ENCODE measurements at places on chromosomes 2 and 18.

DNA sequence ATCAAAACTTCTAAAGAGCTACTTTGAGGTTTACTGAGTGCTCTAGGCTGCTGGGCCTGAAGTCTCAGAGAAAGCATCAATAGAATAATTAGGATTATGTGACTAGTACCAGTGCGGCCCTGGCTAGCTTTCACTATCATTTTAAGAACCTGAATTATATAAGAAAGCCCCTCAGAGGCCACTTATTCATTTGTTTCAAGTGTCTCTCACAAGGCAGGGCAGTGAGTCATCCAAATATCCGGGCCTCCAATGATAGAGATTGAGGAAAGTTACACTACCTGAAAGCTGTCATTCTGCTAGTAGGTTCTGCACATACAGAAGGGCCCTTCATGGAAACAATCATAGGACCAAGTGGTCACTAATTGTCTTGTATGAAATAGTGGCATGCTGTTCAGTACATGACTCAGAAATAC, 193.1 kb downstream of the L3MBTL4 start:
- DNase-seq, result no peak

GRCh38 chr2:178108176-178108575, 4.1 kb upstream of the RBM45 start:
- no peak for DNase-seq

- no peak for DNase-seq
Observed at GRCh38 chr2:74198023-74198460, 373 bp upstream of the MTHFD2 start.

DNA sequence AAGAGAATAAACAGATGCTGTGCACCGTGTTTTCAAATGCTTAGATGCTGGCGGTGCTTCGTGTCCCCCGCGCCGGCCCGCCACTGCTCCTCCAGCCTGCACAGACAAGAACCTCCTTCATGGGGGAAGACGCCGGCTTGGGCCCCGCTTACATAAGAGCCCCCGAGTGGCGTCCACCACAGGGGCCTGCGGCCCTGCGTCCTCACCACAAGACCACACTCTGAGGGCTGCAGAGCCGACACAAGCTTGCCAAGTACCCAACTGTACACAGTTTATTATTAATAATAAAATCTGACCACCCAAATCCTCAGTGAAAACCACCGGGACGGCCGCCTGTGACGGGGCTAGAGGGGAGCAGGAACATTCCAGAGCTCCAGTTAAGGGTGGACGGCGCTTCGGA, 232.2 kb downstream of the HDAC4 start:
- DNase-seq, result no peak

DNA sequence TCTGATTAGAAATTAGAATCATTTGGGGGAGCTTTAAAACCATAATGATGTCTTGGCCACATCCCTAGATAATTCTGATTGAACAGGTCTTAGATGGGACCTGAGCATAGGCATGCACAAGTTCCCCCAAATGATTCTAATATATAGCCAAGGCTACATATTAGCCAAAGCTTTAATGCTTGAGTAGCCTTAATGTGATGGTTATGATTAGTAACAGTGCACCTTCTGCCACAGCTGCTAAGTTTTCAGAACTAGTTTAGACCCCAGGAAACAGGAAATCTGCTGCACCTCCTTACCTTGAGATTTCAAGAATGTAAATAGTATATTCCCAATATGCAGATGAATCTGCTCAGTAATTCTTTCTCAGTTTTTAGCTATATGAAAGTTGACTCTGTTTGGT, 119.8 kb downstream of the PTPN4 start:
- DNase-seq, result no peak

DNA sequence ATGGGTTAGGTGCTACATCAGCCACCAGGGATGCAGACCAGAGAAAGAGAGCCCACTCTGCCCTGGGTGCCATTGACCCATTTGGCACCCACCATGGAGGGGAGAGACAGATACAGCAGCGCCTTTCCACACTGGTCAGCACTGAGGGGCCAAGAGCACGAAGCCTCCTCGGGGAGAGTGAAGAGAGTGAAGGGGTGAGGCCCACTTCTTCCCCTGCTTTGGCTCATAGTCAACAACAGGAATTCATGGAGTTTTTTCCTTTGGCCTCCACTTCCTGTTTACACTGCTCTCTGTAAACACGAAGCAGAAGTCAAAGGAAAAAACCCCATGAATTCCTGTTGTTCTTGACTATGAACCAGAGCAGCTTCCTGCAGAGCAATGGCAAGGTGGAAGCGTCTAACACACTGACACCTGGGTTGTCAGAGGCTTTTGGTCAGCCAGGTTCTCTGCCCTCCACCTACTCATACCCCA, 80.0 kb downstream of the CCDC93 start:
- no peak for DNase-seq

GRCh38 chr2:223306371-223306770, 254.4 kb downstream of the KCNE4 start:
- peak; percentile 4 for DNase-seq

GRCh38 chr2:43005245-43005974, 213.0 kb upstream of the HAAO start:
- no peak for DNase-seq

- no peak for DNase-seq
Observed at GRCh38 chr2:55961318-55961911, 37.8 kb upstream of the EFEMP1 start.

DNA sequence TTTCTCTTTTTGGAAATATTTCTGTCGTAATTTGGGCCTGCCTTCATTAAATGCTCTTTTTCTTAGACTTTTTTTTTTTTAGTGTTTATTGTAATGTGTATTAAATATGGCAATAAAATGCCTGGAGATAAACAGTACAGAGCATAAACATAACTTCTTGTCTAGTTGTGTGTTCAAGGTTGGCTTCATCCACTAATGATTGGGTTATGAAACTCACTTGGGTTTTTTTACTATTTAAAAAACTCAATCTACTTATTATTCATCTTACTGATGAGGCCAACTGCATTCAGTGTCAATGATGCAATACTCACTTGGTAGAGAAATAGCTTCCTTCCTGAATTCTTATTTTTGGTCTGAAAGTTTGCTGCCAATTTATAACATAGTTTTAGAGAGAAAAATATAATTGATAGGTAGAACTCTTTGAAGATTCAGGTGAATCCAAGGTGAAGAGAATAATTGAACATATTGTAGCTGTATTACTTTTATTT, 144.2 kb upstream of the NABP1 start:
- no peak for DNase-seq

- no peak for DNase-seq
Observed at GRCh38 chr2:68044099-68044498, 18.7 kb downstream of the C1D start.

DNA sequence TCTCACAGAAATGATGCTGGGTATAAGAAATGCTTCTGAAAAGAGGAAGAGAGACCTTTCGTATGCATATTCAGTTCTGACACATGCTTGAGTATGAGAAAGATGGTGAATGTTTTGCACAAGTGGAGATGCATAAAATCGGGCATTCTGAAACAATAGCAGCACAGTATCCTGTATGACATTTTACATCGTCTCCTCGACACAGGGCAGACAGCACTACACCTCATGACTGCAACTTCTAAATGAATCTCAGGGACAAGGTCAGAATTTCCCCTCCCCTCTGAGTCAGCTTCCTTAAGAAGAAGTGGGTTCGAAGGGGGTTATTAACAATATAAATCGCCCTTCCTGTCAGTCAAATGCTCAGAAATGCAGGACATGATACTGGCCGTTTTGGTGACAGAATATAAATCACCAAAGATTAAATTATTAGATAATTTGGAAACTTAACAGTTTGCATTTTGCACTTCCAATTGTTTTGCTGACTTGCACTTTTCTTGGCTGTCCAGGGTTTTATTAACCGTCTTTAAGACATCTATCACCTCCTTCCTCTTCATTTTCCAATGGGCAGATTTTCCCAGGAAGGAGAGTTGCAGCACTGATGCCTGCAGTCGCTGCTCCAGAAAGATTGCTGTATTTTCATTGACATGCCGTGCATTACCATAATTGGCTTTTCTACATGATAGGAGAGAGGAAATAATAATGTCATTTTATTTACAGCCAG, 57.2 kb downstream of the TSHZ1 start:
- DNase-seq, result no peak

- DNase-seq, result no peak
Observed at GRCh38 chr2:201984800-201985525, 48.7 kb upstream of the FZD7 start.

- DNase-seq, result no peak
Observed at GRCh38 chr2:188627471-188627870, 335.8 kb downstream of the GULP1 start.

GRCh38 chr2:164711766-164712138, 90.5 kb upstream of the GRB14 start:
- DNase-seq, result peak; percentile 96

DNA sequence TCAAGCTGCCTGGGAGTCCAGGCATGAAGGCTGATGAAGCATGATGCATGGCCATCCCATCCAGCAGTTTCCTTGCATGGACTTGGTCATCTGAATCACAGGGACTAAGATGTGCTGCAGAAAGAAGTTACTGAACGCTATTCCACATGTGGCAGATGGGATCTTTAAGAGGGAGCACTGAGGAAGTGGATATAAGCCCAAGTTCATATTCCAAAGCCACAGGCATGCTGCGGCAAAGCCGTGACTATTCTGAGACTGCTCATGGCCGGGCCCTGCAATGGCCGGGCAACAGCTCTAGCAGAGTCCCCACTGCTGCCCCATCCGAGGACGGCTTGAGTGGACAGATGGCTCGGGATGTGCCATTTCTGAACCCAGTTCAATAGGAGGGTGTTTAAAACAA, 61.5 kb downstream of the STPG4 start:
- no peak for DNase-seq

- DNase-seq, result no peak
Observed at GRCh38 chr18:9737006-9737405, 28.9 kb downstream of the RAB31 start.

- DNase-seq, result no peak
Observed at GRCh38 chr2:215454519-215455246, 18.8 kb upstream of the FN1 start.

GRCh38 chr18:22999647-23000046, 66.5 kb downstream of the RBBP8 start:
- no peak for DNase-seq

- no peak for DNase-seq
Observed at GRCh38 chr18:11872479-11873136, 21.4 kb downstream of the CHMP1B start.

DNA sequence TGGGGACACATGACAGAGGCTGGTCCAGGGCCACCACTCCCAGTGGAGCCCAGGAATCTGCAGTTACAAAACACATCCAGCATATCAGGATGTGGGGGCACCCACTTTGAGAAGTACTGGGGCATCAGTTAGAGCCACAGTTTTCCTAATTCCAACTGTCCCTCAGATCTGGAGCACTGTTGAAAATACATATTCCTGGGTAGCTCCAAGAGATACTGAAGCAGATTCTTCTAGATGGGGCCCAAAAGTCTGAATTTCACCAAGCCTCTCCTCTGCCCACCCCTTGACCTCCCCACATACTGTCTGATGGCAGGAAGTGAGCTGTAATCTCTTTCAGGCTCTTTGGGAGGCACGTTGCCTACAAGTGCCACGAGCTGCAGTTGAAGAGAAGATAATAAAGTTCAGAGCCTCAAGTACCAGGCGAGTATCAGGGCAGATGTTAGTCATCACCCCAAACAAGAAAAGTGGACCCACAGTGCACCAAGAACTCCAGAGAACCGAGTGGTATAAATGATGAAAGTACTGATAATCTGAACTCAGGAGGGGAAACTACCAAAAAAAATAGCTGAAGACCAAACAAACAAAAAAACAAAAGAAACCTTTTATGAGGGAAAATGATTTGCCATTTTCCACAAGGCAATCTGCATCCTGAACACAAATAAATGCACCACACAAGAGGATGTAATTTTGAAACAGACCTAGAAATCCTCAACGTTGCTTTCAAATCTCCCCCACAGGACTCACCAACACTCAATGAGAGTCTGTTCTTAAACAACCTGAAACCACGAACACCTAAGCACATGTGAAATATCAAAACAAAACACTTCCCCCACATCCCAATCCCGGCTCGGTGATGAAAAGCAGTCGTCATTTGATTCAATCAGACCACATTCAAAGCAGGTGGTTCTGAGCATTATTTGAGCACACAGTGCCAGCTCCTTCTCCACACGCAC, 98.7 kb downstream of the TCF4 start:
- no peak for DNase-seq

DNA sequence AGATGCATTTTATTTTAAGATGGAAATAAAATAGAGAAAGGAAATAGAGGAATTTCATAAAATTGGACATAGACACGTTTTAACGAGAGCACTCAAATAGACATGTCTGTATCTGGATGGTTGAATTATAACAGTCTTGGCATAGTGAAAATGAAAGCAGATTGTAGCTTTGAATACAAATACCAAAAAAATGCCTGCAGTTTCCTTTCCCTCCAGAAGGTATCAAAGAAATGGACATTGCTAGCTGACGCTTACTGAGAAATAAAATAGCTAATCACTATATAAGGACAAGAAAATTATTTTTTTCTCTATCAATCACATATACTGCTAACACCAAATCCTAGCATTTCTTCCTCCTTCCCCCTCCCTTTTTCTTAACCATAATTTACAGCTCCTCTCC, 11.4 kb upstream of the MAPRE2 start:
- no peak for DNase-seq

GRCh38 chr2:42828487-42829425, 36.4 kb upstream of the HAAO start:
- no peak for DNase-seq

- DNase-seq, result no peak
Observed at GRCh38 chr2:233258211-233258610, 6.7 kb downstream of the ATG16L1 start.

DNA sequence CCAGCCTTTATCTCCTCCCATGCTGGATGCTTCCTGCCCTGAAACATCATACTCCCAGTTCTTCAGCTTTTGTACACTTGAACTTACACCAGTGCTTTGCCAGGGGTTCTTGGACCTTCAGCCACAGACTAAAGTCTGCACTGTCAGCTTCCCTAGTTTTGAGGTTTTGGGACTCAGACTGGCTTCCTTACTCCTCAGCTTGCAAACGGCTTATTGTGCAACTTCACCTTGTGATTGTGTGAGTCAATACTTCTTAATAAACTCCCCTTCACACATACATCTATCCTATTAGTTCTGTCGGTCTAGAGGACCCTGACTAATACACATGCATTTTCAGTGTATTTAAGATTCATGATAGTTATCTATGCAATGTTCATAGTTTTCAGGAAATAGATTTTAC, 35.8 kb upstream of the ZNF804A start:
- DNase-seq, result no peak

Measured in epithelial cell of proximal tubule (primary cell).